ENCODE measurements at places on chromosomes 2 and 18.
A peak's percentile ranks its signal among the peaks of the same experiment; 100 is the strongest.

DNA sequence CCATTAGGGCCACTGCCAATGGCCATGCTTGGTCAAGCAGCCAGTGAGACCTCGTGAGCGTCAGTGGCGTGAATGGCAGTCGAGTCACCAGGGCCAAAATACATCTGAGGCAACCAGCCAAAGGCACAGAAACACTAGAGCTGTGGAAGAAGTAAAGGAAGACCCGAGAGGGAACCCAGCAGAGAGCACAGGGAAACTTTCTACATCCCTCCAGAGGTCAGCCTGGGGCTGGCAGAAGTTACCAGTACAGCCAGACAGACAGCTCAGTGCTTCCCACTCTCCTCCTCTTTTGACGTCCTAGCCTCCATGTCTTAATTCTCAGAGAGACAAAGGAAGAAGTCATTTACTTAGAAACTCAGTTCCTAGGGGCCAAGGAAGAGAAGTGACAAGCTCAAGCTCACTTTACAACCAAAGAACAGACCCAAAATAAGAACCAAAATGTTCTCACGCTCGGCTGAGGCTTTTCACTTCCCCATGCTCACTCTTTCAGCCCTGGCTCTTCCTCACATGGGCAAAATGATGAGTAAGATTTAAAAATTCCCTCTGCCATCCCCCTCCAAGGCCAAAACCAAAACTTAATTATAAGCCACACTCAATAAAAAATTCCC lies 8.7 kb downstream of the CYRIA start:
- no peak for DNase-seq

DNA sequence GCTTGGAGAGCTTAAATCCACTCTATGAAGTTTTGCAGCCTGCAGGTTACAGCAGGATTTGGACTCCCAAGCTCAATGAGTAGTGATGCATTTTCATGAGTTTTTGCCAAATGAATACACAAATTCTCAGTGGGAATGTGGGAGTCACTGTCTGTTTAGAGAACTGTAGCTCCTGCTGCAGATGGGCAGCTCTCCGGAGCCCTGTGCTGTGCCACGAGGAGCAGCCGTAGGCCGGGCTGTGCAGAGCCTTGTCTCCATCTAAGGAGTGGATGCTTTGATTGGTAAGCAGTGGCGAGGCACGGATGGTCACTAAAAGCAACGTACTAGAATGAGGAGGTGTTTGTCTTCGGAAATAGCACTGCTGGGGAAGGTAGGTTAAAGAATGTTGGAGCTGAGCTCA lies 96.0 kb upstream of the NFATC1 start:
- no peak for DNase-seq

DNA sequence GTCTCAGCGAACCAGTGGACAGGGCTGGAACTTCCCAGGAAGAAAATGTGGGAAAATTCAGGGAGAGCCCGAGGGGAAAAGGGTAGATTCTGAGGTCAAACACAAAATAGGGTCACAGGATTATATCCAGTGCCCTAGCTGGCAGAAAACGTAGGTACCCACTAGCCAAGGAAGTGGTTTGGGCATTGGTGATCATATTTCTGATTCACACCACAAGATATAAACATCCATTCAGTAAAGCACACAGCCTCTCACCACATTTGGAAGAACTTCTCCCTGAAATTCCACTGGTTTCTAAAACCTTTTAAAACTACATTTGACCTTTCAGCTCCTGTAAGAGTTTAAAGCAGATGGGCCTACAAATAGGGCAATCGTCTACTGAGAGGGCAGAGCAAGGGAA lies 186.9 kb downstream of the TTC32 start:
- DNase-seq: no peak

DNA sequence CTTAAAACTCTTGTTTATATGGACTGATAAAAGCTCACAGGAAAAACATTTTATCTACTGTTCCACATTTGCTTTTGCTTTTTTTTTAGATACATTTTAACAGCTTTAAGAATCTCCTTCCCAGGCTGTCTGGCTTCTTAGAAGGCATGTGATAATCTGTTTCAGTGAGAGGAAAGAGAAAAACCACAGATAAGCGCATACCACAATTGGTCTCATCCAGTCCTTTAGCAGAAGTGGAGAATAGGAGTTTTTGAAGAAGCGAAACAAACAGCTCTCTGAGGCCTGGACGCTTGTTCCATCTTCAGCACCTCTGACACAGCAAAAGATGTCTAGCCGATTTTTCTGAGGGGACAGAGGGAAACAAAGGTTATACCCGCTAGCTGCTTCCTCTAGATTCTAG lies 37.6 kb downstream of the RMC1 start:
- DNase-seq: no peak

DNA sequence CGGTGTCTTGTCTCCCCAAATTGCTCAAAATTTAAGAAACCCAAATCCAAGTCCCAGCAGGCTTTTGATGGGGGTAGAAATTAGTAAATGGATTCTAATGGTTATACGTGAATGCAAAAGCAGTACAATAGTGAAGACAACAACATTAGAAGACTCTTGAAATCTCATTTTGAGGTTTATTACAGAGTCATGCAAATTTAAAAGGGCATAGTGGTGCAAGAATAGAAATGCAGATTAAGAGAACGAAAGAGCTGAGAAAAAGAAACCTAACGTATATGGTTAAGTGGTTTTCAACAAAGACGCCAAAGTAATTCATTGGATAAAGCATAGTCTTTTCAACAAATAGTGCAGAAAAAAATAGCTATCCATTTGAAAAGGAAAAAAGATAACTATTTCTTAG lies 33.2 kb upstream of the CXXC1 start:
- no peak for DNase-seq

- DNase-seq: no peak
Observed at GRCh38 chr2:208366215-208367127, 40.1 kb upstream of the PTH2R start.

DNA sequence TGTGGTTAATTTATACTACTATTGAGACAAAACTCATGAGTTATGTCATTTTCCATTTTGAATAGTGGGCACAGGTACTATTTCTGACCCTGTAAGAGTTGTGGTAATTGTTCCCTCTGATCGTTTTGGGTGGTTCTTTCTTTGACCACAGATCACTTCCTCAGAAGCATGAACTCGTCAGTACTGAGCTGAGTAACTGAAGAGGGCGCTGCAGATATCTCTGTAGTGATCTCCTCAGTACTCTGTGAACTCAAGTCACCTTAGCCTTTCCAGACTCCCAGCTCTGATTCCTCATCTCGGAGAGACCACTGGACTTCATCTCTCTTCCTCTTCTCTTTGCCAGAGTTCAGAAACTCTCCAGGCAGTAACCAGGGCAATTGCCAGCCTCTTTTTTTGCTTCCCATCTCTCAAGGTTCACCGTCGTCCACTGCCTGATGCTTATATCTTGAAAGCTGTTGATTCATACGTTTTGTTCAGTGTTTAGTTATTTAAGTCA lies 9.4 kb upstream of the IL1RL1 start:
- DNase-seq: peak; percentile 39

- DNase-seq: no peak
Observed at GRCh38 chr2:213640738-213641425, 356.6 kb downstream of the SPAG16 start.

DNA sequence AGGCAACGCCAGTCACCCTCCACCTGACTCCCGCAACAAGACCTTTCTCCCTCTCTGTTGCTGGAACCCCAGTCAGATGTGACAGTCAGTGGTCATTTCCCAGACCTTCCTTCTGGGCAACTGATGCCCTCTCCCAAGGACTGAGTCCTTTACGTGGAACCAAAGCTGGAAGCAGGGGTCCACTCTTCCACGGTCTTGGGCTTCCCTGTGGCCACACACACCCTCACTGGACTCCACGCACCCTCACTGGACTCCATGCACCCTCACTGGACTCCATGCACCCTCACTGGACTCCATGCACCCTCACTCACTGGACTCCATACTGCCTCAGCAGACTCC lies 7.1 kb downstream of the PTMA start:
- DNase-seq: no peak

DNA sequence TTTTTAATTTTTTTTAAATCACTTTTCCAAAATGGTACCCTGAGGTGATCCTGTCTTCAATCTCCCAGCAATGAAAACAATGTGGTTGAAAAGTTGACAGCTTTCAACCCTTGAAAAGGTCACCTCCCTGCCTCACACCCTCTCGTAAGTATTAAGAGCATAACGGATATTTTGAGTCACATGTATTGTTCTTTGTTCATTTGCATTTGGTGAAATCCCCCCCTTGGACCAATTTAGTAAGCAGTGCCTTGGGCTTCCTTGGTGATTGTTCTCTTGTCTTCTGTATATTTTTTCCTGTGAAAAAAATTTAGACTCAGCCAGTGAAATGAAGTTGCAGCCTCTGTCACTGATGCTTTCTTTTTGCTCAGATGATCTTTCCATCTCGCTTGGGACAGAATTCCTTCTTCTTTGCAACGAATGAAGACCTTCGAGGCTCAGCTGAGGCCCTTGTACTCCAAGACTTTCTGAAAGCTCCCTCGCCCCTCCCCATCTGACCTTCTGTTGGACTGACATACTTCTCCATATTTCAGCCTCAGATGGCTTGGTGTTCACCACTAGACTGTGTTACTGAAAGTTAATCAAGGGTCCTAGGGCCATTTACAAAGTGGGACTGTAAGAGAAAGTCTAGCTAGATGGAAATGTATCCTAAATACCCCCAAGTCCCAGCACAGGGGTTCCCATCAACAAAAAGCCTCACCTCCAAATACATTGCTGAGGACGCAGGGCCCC lies 158.4 kb downstream of the BCL2 start:
- DNase-seq: no peak

DNA sequence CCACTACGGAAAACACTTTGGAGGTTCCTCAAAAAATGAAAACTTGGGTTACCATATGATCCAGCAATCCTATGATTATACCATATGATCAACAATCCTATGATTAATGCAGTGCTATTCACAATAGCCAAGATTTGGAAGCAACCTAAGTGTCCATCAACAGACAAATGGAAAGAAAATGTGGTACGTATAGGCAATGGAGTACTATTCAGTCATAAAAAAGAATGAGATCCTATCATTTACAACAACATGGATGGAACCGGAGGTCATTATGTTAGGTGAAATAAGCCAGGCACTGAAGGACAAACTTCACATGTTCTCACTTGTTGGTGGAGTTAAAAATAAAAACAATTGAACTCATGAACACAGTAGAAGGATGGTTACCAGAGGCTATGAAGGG lies 27.6 kb downstream of the CLHC1 start:
- no peak for DNase-seq

GRCh38 chr2:136081582-136082210 lies 36.3 kb downstream of the CXCR4 start:
- DNase-seq: no peak

DNA sequence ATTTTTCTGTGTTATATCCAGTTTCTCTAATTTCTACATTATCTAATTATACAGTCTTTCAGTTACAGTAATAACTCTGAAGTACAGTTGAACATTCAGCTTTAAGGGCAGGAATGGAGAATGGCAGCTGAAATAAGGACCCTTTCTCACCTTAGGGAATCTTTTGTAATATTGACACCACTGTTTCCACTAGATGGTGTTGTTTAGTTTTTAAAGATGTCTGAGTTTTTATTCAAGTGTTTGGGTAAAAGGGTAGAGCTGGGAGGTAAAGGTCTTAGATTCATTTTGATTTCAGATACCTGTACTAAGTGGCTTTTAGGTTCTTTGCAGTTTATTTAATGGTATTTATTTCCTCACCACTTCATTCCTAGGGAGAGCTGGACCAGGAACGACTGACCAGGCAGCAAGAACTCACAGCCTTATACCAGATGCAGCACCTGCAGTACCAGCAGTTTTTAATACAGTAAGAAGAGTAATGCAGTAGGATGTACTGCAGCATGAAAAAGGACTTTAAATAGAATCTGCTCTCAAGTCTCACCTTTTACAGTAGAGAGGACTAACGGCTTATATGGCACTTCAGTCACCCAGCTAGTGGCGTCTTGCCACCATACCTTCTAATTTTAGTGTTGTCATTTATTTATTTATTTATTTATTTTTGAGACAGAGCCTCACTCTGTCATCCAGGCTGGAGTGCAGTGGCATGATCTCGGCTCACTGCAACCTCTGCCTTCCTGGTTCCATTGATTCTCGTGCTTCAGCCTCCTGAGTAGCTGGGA lies 33.2 kb upstream of the KCNJ13 start:
- DNase-seq: no peak

- no peak for DNase-seq
Observed at GRCh38 chr18:67432806-67433205, 83.7 kb downstream of the DSEL start.

DNA sequence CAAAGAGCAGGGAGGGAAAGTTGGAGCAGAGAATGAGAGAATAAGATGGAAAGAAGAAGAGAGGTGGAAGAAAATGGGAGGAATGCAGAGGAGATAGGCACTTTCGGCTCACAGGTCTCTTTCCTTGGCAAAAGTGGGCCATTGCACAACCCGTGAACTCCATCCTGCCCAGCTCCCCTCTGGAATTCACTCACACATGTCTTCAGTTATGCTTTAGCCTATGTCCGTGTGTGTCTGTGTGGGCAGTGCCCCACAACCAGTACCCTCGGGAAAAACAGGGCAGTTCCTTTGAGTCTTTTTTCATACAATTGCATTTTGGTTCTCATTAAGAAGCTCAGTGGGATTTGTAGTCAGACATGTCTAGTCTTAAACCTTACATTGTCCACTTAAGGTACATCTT lies 34.5 kb downstream of the DTNA start:
- no peak for DNase-seq

GRCh38 chr2:199259671-199260070 lies 198.1 kb downstream of the SATB2 start:
- no peak for DNase-seq

GRCh38 chr2:240295256-240296103 lies 140.0 kb upstream of the GPC1 start:
- DNase-seq: no peak

DNA sequence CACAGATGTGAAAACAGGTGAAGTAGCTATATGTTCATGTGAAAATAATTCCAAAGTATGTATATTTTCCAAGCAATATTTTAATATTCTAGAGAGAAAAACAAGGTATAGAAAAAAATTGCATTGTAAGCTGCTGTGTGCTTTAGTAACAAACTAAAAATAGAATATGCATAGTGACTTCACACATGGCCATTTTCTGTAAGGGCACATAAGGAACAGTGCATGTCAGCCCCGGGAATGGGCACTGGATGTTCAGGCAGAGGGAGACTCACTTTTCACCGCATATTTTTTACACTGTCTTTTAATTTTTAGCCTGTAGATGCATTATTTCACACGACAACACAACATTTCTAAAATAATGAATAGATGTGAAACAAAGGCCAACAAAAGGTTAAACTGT lies 46.0 kb downstream of the CMPK2 start:
- no peak for DNase-seq

DNA sequence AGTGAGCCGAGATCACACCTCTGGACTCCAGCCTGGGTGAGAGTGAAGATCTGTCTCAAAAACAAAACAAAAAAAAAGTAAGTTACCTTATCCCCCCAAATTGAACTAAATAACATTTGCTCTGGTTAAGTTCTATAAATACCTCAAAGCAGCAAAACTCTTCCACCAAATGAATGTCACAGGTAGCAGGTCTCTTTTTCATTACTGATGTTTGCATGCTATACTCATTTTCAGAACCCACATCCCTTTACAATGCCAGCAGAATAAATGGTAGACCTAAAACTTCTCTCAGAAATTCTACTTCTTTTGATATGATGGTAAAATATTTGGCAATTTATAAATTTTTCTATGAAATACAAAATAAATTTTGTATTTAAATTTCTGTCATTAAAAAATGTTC lies 22.3 kb downstream of the INO80D start:
- DNase-seq: no peak

All from activated CD8-positive, alpha-beta memory T cell treated with anti-CD3 and anti-CD28 coated beads, Interleukin-2, amount 50 U/mL, for 4 hours (primary cell).